Dermis blood vessel endothelial cell (primary cell): ENCODE measurements at places on chromosomes 7 and 10.
A peak's percentile ranks its signal among the peaks of the same experiment; 100 is the strongest.

DNA sequence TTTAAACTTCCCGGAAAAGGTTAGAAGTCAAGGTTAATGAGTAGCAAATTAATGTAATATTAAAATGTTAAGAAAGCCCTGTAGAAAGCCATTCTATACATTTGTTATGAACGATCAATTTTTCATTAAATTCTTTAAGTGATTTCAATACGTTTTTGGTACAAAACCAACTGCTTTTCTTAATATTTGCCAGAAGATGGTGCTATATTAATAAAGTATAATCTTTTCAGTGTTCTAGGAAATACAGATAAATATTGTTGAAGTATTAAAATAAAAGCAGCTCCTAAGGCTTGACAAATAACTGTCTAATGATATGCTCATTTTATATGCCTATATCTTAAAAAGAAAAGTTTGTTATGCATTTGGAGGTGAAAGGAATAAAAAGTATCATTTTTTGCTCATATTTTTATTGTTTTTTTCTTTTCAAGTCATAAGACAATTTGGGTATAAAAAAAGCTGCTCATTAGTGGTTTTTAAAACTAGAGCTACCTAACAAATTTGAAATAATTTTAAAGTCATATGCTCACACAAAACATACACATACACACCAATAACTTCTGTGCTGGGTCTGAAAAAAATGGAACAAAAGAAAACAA, 130.3 kb upstream of the POT1 start:
- peak; percentile 22 for DNase-seq

DNA sequence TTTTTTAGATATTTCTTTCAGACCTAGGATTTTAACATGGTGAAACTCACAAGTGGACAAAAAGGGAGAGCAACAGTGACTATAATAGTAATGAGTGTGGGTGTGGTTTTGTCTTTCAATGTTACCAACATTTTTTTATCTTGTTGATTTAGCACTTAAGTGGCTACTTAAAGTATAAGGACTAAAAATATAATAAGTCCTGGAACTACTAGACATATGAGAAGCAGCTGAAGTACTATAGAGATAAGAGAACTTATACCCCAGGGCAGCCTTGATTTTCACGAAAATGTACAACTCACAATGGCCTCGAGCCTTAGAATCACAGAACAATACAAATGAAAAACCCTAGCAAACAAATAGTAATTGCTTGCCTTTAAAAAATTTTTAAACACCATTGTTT, 1151.8 kb downstream of the TYW1 start:
- no peak for DNase-seq

DNA sequence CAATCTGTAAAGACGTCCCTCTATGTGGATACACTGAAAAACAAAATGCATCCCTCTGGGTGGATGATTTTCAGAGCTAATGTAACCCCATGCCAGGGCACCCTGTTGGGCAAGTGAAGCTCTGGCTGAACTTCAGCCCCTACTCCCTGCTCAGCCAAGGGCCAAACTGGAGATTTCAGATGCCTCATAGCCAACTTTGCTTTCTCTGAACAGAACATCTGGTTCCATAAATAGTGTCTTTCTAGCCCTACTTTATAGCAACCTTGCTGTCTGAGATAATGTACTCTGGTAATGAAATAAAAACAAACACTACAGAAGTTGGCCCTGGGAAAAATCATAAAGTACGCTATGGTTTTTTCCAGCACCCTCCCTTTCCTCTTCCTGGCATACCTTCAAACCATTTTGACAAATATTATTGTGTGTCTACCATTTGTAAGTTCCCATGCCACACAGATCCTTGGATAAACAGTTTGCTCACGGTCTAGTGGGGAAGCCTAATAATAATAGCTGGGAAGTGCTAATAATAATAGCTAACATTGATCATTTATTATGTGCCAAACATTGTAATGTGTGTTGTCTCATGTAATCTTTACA, 3.4 kb downstream of the ENTPD1 start:
- peak; percentile 47 for DNase-seq

- DNase-seq: peak; percentile 2
Measured at GRCh38 chr10:128908099-128908498, 558.9 kb upstream of the MGMT start.

DNA sequence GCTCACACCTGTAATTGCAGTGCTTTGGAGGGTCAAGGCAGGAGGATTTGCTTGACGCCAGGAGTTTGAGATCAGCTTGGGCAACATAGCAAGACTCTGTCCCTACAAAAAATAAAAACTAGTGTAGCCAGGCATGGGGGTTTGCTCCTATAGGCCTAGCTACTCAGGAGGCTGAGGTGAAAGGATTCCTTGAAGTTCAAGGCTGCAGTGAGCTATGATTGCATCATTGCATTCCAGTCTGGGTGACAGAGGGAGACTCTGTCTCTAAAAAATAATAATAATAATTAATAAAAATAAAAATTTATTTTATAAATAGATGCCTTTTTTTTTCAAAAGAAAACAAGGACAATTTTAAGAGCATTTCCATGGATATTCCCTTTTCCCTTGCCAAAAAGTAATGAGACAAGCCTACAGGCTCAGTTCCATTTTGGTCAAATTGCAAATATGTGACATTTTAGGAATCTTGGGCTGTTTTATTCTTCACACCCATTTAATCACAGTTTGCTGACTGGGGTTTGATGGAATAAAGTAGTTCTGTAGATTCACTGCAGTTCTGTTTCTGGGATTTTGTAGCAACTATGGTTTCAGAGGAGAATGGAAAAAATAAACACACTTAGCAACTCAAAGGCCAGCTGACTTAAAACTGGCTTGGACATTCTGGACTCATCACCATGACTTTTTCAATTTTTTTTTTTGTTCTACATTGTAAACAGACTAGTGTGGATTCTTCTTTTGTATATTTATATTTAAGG, 48.4 kb upstream of the ARHGAP21 start:
- no peak for DNase-seq

DNA sequence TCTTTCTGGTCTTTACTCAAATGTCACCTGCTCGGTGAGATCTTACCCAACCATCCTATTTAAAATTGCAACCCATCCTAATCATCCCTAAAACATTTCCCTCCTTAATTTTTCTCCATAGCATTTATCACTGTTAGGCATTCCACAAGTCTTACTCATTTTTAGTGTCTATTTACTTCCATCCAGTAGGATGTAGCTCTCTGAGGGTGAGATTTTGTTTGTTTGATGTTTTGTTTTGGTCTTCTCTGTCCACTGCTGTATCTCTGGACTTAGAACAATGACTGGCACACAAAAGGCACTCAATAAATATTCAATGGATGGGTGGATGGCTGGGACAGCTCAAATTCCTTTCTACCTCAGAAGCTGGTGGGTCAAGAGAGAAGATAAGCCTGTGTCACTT, 15.8 kb upstream of the DUSP5 start:
- DNase-seq: no peak
